ENCODE measurements at places on chromosomes 3 and 15.

- no peak for DNase-seq
Observed at GRCh38 chr15:71743861-71744382, 66.4 kb upstream of the NR2E3 start.

- DNase-seq = no peak
Observed at GRCh38 chr3:115922681-115923347, 299.5 kb downstream of the GAP43 start.

- peak; percentile 54 for DNase-seq
Observed at GRCh38 chr15:43133430-43134156, at the start of gene TMEM62. TSS of gene TMEM62 (plus strand) at chr15:43133586. CDS start at chr15:43133803, 217 bp downstream.

DNA sequence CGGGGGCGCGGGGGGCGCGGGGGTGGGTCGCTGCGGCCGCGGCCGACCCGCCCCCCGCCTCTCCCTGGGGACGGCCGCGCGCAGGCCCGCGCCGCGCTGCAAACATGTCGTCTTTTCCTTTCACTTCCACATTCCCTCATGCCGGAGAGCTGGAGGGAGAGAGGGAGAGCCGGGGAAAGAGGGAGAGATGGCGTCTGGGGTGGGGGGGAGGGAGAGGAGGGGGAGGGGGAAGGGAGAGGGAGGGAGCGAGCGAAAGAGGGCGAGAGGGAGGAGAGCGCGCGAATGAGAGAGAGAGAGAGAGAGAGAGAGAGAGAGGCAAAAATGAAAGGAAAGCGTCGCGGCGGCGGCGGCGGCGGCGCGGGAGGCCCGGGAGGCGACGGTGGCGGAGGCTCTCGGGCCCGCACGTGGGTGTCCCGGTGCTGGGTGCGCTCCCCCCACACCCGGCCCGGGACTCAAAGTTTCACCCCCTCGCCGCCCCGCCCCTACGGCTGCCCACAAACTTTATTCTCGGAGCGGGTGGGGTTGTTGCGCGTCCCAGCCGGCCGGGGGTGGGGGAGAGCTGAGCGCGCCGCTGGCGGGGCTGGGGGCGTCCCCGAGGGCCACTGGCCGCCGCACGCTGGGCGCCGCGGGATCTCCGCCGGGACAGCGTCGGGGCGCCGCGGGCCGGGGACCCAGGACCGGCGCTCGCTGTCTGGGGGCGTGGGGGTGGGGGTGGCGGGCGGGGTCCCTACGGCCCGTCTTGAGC, 731 bp downstream of the ZNF710 start:
- DNase-seq = peak; percentile 30

GRCh38 chr3:169604118-169604517, 59.4 kb downstream of the MECOM start:
- DNase-seq = no peak

GRCh38 chr15:36601497-36601932, 22.1 kb downstream of the CDIN1 start:
- no peak for DNase-seq

DNA sequence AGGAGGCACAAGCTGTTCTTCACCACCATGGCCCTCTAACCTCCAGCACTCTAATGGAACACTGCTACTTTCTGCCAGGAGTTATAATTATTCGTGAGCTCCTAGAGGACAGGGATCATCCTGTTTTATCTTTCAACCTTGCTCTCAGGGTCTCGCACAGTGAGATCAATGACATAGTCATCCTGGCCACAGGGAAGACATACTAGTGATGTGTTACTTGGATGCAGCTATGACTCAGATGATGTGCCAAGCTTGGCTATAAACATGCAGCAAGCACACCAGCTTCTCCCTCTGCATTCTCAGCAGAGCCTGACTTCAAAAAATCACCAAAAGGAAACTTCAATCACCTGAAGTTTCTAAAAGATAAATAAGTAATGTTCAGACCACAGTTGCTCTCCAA, 203.8 kb upstream of the HES1 start:
- DNase-seq = no peak

Data from amygdala (tissue), 56 donors.